ENCODE measurements at places on chromosomes 4 and X.

- no peak for DNase-seq
These were observed 1.5 kb downstream of the GIMD1 start for GRCh38 chr4:106367072-106367471.

DNA sequence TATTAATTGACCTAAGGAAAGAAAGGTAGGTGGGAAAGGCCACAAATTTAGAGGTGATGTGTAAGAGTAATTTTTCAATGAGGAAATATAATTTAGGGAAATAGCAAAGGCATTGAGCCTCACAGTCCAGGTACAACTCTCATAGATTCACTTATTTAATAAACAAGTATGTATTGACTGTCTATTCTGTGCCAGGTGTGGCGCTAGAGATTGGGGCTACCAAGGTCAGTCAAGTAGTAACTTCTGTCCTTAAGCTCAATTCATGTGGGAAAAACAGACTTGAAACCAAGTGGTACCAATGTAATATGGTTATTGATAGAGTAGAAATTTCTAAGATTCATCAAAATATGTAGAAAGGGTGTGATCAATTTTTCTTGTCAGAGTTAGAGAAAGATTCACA lies 257.5 kb downstream of the C4orf33 start:
- DNase-seq: no peak

DNA sequence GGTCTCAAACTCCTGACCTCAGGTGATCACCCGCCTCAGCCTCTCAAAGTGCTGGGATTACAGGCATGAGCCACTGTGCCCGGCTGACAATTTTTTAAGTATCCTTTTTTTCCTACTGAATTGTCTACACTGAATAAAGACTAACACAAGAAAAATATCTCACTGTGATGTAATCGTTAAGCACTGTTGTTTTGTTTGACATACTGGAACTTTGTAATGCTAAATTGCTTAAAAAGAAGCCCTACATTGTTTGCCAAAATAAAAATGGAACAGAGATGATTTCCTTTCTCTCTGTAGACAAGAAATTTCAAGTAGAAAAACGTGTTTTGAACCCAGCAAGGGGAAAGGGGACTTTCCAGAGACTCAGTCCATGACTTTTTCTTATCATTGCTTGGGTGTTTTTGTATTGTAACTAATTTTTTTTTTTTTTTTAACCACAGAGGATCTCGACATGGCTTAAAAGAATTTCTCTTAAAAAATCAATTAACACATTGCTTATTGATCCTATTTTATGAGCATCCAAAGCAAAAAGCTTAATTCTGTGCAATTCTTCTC lies 74.9 kb downstream of the TMEM156 start:
- no peak for DNase-seq

GRCh38 chr4:70508801-70509200 lies 9.6 kb upstream of the AMTN start:
- DNase-seq: no peak

GRCh38 chr4:25133132-25133531 lies 27.1 kb downstream of the SEPSECS start:
- DNase-seq: no peak

GRCh38 chrX:153970357-153971123 lies 1.1 kb downstream of the HCFC1 start:
- no peak for DNase-seq

DNA sequence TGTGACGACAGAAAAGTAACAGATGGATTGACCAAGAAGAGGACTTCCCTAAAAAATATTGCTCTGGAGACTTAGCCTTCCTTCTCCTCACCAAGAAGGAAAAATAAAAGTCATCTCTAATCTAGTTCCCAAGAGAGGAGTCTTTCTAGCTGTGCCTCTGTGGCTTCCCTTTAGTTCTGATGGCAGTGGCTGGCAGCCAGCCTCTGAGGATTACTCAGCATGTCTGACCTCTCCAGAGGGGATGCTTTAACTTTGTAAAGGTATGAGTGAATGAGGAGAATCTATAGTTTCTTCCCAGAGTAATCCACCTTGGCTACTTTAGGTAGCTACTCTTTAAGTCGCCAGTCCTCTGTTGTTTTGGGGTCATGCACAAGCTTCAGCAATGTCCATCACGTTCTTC lies 163.9 kb upstream of the KIT start:
- DNase-seq: no peak

GRCh38 chrX:154693394-154693793 lies 40.0 kb upstream of the CTAG2 start:
- DNase-seq: no peak

- DNase-seq: no peak
These were observed 262.8 kb upstream of the VCX start for GRCh38 chrX:7580127-7580526.

- no peak for DNase-seq
These were observed 210.4 kb downstream of the SPRY1 start for GRCh38 chr4:123606946-123607542.

DNA sequence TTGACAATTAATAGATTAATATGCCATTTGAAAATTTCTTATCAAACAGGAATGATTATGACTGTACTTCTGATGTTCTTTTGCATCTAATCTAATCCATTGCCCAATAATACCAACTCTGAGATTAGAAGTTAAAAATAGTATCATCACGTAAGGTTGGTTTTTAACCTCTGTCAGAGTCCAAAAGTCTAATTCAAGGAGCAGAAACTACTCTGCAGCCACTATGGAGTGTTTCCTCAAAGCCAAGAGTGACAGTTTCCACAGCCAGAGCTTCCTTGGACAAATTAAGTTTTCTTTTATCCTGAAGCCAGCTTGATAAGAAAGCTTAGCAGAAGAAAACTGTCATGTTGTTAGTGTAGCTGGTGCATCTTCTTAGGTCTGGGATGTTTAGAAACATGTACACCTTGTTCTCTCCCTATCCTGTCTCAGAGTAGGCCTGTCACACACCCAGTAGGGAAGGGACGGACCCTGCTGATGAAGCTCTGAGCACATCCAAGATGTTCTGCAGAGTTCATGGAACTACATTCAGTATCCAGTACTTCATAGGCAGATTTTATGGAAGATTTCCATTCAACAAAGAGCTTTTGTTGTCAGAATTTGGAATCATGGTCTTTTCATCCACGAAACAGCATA lies 20.4 kb upstream of the PI4K2B start:
- no peak for DNase-seq

DNA sequence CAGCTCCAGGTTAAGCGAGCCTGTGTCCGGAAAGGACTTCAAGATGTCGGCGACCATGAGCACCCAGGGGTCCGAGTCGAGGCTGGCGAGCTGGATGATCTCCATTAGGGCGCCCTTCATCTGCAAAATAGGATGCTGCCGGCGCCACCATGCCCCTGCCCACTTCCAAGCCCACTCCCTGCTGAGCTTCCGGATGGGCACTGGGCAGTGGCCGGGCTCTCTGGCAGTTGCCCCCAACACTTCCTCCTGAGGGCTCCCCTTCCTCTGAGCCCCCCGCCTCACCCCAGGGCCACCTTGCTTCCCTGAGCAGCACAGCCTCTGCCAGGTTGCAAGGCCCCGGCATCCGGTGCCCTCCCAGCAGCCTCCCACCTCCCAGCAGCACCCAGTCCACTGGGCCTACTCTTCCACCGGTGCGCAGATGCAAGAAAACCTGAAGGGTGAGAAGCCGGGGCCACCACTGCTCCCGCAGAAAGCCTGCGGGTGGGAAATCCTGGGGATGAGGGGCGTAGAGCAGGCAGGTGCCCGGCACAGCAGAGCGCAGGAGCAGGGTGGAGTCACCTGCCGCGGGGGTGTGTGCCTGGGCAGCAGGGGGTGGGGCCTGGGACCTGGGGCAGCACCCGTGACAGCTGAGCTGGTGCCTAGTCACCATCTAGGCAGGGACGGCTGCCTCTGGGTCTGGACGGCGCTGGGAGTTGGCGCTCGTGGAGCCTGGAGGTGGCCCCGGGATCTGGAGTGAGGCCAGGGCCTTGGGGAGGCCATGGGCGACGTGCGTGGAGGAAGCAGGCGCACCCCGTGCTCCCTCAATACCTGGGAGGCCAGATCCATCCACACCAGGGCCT lies 17.0 kb downstream of the NELFA start:
- DNase-seq: no peak

DNA sequence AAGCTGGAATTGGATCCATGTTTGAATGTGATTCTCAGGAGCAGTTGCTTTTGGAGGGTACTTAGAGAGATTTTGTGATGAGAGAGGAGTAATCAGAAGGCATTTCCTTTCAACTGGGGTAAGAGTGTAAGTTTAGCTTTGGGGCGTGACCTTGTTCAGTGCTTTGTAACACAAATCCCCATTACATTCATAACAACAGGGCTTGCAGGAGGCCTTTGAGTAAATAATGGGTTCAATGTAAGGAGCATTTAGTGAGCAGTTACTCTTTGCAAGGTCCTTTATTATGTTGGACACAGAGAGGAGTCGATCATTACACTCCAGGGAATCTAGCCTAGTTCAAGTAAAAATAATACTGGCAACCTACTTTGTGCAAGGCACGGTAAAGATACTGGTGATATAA lies 74.0 kb upstream of the AFF2 start:
- no peak for DNase-seq

- DNase-seq: no peak
These were observed 2.2 kb downstream of the PDE5A start for GRCh38 chr4:119626420-119626819.

DNA sequence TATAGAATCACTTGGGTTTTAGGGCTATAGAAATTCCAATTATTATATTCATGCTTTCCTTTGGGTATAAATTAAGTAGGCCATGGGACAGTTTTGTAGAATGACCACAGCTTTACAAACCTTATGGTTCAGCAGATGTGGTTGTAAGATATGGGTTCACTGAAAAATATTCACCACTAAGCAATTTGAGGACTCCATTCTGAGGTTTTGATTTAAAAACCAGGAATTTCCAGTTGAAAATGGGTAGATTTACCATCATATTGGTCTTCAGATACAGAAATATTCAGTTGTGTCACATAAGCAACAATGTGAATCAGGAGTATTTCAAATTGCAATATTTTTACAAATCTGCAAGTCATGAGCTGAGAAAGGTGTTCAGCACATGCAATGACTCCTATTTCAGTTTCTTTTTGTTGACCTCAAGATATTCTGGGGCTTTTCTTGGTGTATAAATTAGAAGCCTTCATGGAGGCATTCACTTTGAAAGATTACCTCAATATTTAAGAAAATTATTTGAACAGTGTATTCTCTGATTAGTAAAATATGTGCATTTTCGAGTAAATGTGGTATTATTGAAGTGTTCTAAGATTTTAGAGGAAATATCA lies 218.4 kb upstream of the HCCS start:
- DNase-seq: no peak

GRCh38 chr4:142314686-142315085 lies 531.4 kb downstream of the INPP4B start:
- no peak for DNase-seq

DNA sequence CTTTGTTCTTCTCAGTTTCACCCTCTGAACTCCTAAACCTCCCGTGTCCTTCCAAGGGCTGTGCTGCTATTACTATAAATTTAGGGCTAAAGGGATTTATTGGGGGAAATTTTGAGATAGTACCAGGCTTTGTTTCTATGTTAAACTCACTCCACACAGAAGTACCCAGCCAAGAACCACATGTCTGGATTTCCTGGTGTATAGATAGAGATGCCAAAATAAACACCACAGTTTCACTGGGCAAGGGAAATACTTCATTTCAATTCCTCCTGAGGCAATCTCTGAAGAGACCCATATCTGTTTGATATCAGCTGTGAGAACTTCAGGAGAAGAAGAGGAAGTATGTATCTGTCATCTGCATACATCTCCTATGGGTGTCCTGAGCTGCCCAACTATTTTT lies 21.7 kb upstream of the CLNK start:
- no peak for DNase-seq

DNA sequence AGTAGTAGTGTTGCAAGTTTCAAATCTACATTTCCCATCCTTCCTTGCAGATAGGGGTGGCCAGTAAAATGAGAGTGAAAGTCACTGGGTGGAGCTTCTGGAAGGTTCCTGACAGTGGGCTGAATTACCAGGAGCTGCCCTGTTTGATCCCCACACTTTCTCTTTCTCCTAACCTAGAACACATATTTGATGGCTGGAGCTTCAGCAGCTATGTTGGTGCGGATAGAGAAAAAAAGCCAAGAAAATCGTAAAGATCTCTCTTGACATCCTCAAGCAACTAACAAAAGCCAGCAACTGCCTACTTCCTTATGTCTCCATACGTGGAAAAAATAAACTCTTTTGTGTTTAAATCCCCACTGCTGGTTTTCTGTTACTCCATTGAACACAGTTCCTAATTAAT lies 32.2 kb downstream of the ZNF275 start:
- no peak for DNase-seq

- no peak for DNase-seq
These were observed 27.4 kb downstream of the RNF212 start for GRCh38 chr4:1086011-1086410.

GRCh38 chr4:106358899-106359298 lies 9.7 kb downstream of the GIMD1 start:
- no peak for DNase-seq

DNA sequence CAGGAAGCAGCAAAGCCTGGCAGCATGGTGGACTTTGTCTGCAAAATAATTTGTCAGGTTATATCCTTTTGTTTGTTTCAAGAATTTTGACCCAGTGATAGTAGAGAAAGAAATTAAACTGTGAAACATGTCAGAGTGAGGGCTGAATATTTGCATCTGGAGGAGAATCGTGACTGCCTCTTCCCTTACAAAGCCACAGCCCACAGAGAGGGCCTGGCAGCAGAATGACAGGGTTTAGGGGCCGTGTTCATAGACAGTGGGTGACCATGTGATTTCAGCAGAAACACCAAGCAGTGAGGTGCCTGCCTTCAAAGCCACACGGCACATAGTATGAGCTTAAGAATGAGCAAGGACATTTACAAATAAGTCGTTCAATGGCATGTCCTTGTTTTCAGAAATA lies 24.4 kb upstream of the PLAC8 start:
- no peak for DNase-seq
